ENCODE measurements at places on chromosomes 5 and 9.

GRCh38 chr9:134629061-134629585 lies 12.5 kb upstream of the COL5A1 start:
- no peak for DNase-seq

DNA sequence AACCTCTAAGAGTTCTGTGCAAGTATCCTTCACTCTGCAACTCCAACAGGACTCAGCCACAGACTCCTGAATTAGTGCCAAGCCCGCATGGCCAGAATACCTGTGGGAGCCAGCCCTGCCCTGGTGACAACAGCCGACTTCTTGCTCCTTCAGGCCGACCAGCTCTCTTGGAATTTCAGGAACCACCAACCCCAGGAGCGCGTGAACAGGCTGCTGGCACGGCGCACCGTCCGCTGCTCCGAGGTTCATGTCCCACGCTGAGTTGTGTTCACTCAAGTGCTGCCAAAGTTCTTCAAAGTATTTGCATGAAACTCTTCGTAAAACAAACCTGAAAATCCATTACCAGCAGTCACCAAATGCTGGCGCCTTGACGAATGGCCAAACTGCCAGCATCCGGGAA lies 232.8 kb downstream of the NR2F1-AS1 start:
- no peak for DNase-seq

DNA sequence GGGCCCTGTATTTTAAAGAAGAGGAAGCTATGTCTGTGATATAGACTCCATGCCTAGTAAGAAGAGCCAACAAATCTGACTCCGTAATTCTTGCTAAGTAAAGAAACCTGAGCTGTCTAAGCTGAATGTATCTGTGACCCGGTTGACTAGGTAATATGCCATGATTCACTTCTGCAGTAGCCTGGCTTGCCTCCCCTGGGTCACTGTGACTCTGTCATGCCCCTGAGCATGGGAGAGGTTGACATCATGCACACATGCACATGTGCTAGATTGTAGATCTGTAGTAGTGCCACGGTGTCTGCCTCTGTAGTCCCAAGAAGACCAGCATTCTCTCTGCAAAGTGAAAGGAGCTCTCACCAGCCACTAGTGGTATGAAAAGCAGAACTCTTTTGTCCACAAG lies 9.1 kb downstream of the SLC22A5 start:
- no peak for DNase-seq

DNA sequence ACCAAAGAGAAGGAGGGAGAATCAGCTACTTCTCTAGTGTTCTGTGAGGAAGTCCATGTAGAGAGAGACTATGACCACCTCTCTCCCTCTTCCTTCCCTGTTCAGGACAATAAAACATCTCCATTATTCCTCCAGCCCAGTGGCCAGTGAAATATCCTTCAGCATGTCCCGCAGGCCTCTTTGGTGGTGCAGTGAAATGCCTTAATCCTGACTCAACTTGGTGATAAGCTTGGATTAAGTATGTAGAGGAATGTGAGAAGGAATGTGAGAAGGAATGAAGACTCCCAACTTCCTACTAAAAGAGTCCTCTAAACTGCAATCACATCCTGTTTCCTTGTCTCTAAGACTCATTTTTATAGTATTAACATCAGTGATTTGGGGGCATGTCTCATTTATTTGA lies 167.3 kb downstream of the TRPM3 start:
- DNase-seq: no peak

DNA sequence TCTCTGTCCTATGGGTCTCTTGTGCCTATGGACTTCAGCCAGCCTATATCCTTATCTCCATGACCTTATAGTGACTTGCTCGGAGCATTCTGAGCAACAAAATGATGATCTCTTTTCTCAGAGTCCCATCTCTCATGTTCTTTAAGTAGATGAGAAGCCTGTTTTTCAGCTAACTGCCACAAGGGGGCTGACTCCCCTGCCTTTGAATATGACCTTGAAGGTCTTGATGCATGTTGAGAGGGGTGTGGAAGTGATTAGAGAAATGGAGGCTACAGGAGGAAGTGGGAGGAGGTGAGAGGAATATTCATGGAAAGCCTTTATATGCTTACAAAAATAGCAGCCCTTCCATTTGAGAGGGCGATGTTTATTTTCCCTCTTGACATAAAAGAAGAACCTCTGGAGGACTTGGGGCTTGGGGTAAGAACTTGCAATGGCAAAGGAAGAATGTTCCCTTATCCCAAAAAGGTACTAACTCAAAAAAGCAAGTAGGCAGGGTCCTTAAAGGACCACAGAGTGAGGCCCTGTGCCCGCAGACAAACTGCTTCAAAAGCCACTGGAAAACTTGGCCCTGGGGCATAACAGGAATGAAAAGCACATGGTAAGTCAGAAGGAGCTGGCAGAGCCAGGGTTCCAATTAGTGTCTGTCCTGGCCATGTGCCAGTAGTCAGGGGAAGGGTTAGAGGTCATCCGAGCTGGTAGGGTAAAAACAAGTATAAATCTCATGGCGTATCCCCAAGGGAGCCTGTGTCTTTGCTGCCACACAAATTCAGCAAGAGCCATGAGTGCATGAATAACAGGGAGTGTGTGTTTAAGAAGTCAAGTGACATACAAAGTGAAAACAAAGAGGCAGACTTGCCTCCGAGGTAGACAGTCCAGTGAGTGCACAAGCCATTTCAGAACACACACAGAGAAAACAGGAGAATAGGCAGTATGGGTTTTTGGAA lies 39.1 kb downstream of the FGD3 start:
- DNase-seq: no peak

DNA sequence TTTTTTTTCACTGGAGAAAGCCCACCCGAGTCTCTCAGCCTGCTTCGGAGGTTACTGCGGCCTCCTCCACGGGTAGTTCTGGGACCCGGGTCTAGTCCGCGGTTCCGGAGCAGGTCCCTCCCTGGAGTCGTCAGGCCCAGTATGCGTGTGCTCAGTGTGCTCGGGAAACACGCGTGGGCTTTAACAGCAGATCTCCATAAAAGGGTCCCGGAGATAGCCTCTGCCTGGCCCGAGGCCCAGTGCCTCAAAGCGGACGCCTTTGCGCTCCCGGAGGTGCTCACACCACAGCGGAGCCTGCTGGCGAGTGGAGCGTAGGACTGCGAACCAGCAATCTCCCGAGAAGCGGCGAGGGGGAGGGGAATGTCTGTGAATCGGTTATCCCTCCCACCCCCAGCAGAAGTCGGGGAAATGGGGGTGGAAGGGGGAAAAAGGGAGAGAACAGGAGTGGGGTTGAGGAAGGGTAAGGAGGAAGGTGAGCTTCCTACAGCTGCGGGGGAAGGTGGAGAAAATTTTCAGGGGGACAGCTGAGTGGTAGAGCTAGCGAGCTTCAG lies 28.7 kb downstream of the CDKN2A start:
- no peak for DNase-seq

DNA sequence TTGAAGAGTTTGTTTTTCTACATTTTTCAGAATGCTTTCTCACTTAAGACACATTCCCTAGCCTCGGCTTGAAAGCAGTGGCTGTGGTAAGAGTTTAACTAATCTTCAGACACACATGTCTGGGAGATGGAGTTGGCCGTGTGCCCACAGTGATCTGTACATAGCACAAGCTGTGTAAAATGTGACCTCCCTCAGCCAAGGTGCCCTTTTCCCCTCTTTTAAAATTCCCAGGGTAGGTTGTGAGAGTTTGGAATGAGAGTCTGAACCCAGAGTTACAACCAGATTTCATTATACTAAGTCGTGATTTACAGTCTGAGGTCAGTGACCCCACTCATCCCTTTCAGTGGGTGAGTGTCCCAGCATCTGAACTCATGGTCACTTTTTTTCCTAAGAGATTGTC lies 230.4 kb downstream of the DOCK8 start:
- DNase-seq: no peak

GRCh38 chr5:26872337-26872736 lies 166.0 kb downstream of the CDH9 start:
- DNase-seq: no peak

- DNase-seq: no peak
Measured at GRCh38 chr5:143552680-143553079, 149.2 kb upstream of the NR3C1 start.

DNA sequence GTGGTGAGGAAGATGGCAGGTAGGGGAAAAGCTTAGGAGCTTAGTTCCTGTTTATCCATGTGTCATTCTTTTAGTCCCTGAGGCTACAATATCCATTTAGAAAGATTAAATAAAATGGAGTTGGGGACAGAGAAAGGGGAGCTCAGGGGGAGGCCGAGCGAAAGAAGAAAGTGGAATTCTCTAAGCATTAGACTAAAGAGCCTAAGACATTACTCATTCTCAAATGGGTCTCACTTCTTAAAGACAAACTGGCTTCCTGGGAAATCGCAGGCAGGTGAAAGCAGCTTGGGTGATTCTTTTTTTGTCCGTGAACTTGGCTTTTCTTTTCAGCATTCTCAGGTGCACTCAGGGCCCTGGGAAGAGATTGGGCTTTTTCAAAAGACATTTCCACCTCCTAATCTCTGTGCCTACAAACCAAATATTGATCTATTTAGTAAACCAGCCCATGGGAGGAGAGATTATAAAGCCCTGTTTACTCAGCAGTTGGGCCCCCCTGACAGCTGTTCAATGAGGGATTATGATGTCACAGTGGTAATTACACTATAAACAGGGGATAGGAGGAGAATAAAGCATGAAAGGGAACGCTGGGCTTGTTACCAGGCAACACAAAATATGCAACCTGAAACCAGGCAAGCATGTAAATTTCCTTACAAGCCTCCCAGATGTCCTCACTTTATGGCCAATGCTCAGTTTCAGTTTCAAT lies 584.0 kb downstream of the ACTL7B start:
- no peak for DNase-seq

- no peak for DNase-seq
Measured at GRCh38 chr5:72955143-72955767, 586 bp upstream of the FCHO2 start.

DNA sequence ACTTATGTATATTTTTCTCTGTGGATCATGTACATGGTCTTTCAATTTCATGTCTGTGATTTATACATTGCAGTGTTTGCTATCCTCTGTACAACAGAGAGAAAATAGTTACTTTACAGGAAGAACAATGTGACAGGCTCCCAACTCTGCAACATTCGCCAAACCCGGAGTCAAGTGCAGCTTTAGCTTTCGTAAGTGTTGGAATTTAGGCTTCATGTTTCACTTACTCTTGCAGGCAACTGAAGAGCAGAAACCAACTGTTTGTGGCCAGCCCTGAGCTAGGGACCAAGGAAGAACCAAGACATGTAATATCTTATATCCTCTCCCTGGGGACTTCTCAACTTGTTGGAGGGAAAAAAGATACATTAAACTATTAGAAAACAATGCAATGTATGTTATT lies 147.9 kb downstream of the C5orf15 start:
- no peak for DNase-seq

DNA sequence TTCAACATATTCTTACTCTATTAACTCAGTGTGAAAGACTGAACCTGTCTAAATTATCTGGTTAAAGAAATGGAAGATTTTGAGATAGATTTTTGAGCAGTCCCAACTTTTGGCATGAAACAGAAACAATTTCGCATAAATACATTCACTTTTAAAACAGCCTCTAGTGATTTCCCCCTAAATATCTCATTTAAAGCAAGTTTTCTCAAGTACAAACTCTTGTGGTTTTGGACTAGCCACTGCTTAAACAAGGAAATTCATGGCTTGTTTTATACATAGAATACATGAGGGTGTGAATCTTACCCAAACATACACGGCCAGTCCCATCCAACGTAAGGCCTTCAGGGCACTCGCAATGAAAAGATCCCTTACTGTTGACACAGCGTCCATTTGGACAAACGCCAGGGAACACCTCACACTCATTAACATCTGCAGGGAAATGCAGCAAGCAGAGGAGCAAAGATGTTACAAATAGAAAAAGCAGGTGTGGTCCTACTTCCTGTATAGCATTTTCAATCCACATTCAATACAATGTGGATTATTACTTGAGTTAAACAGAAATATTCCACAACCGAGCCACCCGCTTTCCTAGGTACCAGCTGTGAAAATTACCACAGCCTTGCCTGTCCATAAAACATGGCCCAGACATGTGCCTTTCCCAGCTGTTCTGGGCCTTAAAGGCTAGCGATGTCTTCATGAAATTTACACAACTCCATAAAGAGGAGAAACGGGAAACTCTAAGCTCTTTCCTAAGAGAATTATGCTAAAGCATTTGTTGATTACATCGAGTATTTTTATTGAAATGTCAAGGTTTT lies 188.8 kb downstream of the FBN2 start:
- no peak for DNase-seq

GRCh38 chr5:15209053-15209762 lies 290.8 kb upstream of the FBXL7 start:
- DNase-seq: no peak

- DNase-seq: no peak
Measured at GRCh38 chr5:1431896-1432295, 13.3 kb downstream of the SLC6A3 start.

DNA sequence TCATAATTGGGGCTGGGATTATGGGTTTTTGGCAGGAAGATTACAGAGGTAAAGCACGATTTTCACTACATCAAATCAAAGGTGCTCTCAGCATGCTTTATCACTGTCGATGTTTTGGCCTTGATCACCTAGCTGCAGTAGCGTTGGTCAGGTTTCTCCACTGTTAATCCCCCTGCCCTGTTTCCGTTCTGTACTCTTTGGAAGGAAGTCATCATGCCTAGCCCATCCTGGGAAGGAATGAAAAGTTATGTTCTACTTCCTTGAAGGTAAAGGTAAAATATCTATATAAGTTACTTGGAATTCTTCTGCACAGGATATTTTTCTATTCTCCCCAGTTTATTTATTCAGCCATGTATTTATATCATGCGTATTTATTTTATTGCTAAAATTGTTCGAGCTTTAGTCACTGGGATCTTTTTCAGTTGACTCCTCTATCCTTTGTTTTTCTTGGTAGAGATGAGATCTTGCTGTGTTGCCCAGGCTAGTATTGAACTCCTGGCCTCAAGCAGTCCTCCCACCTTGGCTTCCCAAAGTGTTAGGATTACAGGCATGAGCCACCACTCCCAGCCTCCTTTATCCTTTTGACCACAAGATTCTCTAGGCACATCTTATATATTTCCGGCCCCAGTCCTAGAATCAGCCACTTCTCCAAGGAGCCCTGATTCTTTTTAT lies 25.3 kb downstream of the FAF2 start:
- DNase-seq: no peak

DNA sequence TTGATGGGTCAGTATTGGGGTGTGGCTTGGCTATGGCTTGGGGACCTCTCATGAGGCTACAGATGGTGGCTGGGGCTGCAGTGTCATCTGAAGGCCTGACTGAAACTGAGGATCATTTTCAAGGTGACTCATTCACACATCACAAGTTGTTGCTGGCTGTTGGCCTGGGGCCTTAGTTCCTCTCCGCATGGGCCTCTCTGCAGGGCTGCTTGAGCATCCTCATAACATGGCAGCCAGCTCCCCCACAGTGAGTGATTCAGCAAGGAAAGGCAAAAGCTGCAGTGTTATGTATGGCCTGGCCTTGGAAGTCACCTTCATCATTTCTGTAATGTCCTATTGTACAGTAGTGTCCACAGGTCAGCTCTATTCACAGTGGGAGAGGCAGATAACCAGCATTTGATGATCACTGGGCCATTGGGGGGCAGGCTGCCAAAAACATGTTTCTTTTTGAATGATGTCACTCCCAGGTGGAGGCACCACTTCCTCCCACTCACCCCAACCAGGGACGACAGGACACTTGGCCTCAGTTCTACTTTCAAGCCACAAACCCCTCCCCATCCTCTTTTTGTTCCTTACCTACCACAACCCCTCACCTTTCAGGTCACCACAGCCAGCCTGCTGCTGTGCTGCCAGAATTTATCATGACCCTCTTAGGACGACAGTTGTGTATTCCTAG lies 14.4 kb downstream of the FGD3 start:
- no peak for DNase-seq

GRCh38 chr5:26024774-26025173 lies 1013.6 kb downstream of the CDH9 start:
- no peak for DNase-seq

Measured in GDM1 (cell line).